Forelimb muscle (tissue), 1 donor: ENCODE measurements at places on chromosomes 3 and 15.

- no peak for DNase-seq
These were observed 6.9 kb downstream of the ST6GAL1 start for GRCh38 chr3:186937017-186937875.

DNA sequence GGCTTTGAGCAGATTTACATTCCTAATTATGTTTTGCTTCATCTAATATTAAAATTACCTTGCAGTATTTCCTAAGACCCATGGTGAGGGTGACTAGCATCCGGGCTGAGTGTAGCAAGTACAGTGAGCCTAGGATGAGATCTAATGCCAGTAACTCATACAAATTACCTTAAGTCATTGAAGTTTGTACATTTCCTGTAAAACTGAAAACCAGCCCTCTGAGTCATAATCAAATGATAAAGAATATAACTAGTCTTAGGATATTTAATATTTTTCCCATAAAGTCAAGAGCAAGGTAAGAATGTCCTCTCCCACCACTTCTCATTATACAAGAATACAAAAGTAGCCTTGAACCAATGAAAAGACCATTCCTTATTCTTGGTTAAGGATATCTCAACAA, 54.8 kb upstream of the CHRM5 start:
- DNase-seq, result no peak

DNA sequence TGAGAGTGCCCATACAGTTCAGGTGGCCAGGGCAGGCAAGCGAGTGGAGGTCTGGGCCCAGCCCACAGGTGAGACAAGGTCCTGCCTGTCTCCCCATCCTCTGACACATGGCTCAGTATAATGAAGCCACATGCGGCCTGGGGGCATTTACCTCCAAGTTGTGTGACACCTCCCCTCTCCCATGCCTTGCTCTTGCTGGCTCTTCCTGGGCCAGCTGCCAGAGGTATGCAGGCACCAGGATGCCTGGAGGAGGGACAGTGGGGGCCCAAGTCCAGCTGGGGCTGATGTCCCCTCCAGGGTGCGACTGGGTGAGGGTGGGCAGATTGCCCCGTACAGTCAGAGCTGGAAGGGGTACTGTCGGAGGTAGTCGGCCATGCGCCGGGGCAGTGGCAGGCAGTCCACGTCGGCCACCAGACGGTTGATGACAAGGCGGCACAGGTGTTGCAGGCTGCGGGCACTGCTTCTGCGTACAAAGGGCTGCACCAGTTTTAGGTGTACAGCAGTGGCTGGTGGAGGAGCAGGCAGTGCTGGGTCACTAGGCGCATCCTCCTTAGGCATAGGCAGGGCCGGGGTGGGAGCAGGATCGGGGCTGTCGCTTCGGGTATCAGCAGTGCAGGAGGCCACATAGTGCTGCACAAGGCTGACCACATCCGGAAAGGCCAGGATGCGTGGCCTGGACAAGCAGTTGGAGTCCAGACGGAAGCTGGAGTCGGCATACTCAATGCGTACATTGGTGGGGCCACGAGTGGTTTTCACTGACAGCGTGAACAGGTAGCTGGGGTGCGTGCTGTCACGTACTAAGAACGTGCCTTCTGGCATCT, 4.1 kb downstream of the CISH start:
- no peak for DNase-seq

GRCh38 chr3:68681766-68682165, 250.6 kb downstream of the TAFA4 start:
- DNase-seq, result no peak

- DNase-seq, result no peak
These were observed 15.3 kb upstream of the ABHD17C start for GRCh38 chr15:80679804-80680175.

GRCh38 chr3:143170676-143171075, 51.1 kb downstream of the CHST2 start:
- DNase-seq, result no peak

DNA sequence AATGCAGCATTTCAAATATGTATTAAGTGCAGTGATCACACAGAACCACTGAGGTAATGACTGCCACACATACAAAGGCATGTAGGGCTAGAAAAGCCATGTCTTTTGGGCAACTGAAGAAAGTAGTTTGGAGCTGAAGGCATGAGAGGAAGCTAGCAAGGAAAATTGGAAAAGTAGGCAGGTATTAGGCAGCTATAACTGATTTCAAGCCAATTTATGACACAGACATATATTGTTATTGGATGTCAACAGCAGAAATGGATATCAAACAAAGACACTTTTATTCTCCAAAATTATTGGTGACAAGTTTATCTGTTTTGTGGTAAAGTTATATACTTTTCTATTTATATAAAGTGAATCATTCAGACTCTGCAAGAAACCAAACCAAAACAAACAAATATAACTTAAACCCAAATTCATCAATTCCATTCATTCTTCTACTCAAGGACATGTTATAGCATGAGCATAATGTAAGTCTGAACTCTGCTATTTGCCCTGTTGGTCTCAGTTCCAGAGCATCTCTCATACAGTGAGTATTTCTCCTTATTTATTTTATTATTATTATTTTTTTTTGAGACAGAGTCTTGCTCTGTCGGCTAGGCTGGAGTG, 307.4 kb upstream of the COL8A1 start:
- no peak for DNase-seq

- DNase-seq, result no peak
These were observed 463.3 kb downstream of the MAGI1 start for GRCh38 chr3:65575376-65575840.

- no peak for DNase-seq
These were observed 21.1 kb downstream of the CCPG1 start for GRCh38 chr15:55387027-55387426.

- no peak for DNase-seq
These were observed 563.5 kb upstream of the TBL1XR1 start for GRCh38 chr3:177760803-177761202.

- DNase-seq, result no peak
These were observed 378.4 kb upstream of the AGTR1 start for GRCh38 chr3:148319161-148319915.

DNA sequence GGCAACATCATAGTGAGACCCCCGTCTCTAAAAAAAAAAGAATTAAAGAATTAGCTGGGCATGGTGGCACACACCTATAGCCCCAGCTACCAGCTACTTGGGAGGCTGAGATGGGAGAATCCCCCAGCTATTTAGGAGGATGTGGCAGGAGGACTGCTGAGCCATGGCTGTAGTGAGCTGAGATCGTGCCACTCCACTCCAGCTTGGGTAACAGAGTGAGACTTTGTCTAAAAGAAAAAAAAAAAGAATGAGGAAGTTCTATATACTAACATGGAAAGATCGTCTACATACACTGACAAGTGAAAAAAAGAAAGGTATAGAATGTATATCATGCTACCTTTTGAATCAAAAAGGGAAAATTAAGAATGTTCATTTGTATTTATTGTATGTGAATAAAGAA, 83.9 kb upstream of the CDAN1 start:
- no peak for DNase-seq

GRCh38 chr15:61720197-61720704, 340.0 kb downstream of the VPS13C start:
- DNase-seq, result no peak

DNA sequence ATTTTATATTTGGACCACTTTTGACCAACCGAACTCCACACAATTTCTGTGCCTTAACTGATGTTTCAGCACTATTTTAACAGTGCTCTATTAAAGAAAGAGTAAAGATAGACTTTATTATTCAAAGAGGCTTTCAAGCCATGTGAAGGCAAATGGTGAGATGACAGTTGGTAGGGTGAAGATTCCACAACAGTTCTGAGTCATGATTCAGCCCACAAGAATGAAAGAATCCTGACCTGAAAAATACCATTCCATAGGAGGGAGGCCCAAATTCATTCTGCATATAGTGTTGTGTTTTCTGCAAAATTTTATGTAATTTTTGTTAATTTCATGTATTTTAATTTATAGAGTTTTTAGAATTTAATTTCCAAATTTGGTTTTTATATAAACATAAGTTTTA, 135.6 kb upstream of the STAC start:
- no peak for DNase-seq

- no peak for DNase-seq
These were observed 1.7 kb downstream of the B3GNT5 start for GRCh38 chr3:183254487-183255347.

DNA sequence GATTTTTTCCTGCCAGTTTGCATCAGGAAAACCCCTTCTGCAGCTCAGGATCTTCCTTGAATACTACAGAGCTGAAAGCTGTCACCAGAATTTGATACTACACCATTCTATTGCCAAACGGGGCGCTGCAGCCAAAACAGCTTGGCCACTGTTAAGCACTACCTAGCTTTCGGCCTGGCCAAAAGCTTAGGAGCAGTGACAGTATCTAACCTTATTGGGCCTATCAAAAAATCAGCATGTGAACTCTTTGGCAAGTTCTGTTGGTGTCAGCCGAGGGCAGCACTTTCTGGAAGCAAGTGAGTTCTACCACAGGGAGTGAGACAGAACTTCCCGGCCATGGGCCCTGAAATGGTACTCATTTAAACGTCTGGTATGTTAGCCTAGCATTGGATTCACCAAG, 16.1 kb upstream of the GYG1 start:
- no peak for DNase-seq

- no peak for DNase-seq
These were observed 35.2 kb downstream of the HMCES start for GRCh38 chr3:129313665-129314385.

- DNase-seq, result no peak
These were observed 55.5 kb downstream of the DLG1 start for GRCh38 chr3:197242784-197243432.

DNA sequence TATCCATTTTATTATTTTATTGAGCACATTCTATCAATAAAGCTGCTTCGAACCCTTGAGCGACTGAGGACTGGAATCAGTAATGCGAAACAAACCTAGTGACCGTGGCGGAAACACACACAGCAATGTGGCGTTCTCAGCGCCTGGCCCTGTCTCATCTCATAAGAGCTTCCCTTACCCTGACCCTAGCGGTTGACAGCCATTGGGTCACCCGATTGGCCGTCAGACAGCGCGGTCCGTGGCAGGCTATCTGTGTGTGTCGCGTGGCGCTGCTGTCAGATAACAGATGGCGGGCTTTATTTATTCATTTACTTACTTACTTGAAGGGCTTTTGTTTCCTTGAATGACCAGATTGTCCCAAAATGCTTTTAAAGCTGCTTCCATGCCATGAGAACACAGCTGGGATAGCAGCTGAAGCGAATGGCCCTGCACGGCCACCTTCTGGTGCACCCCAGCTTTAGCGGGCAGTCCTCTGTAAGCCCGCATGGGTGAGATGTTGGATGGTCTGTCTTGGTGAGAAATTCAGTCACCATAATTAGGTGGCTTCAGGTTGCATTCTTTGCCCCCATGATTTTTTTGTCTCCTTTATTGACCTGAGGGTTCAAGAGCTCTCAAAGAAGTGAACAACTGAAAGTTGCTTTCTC, 215.5 kb upstream of the BHLHE40 start:
- no peak for DNase-seq
